ENCODE measurements at places on chromosomes 12 and 14.

DNA sequence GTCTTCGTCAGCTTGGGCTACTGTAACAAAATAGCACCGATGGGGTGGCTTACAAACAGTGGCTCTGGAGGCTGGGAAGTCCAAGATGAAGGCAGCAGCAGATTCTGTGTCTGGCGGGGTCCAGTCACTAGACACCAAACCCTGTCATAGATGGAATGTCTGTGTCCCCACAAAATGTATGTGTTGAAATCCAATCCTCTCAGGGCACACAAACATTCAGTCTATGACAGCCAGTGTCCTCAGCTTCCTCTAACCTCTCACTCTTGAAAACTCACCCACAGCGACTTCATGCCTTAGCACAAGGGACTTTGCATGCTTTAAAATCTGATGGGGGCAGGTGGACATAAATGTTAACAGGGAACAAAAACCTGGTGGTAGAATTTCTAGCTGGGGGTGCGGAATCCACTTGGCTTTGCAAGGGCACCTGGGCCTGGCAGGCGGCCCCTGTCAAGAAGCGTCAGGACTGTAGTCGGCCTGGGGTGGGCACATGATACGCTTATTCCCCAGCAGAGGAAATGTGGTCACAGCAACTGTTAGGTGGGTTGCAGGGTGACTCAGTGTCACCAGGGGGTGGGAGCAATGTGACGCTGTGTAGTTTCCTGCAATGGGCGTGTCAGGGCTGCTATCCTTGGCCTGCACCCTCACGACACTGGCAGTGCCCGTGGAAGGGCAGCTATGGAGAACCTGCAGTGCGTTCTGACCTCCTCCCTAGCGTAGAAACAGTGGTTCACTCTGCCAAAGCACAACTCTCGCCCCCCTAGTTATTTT is 17.7 kb downstream of the RIN3 start:
- no peak for DNase-seq

- DNase-seq = no peak
Measured at GRCh38 chr12:9868311-9868801, 798 bp downstream of the CLEC2B start.

DNA sequence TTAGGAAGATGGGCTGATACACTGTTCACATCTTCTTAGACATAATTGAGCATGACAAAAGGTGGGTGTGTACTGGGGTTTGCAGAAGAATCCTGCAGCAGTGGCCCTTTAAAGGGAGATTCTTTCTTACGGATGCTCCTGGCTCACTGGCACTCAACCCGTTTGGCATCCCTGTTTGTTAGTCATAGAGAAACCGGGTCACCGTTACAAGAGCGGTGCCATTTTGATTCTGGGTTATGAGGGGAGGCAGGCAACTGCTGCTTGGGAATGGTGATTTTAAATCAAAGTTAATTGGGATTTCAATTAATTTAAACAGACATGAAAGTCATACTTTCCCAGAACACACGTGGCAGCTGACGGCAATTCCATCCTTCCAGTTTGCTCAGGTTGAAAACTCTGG is 245.8 kb downstream of the AACS start:
- DNase-seq = no peak

- no peak for DNase-seq
Measured at GRCh38 chr12:5307065-5307464, 124.8 kb upstream of the NTF3 start.

DNA sequence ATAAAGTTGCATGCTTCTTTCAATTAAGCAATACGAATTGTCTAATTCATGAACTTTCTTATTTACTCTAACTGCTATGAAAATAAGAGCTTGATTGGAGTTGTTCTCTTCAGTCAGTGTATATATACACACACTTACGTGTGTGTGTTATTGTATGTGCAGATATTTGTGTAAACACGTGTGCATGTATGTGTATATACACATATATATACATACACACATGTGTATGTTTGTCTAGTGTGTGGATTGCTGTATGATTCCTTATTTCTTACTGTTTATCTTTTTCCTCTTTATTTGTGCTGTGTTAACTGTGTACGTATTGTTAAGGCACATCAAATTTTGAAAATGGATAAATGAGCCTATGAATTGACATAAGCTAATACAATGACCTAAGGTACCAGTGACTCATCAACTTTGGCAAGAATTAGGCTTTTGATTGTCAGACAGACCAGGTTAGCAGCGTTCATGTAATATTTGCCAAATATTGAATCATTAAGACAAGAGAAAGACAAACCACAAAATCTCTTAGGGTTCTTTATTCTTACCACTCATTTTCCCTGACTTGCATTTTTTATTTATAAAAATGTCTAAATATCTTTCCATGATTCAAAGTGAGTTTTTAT is 423.9 kb downstream of the SOX5 start:
- DNase-seq = no peak

DNA sequence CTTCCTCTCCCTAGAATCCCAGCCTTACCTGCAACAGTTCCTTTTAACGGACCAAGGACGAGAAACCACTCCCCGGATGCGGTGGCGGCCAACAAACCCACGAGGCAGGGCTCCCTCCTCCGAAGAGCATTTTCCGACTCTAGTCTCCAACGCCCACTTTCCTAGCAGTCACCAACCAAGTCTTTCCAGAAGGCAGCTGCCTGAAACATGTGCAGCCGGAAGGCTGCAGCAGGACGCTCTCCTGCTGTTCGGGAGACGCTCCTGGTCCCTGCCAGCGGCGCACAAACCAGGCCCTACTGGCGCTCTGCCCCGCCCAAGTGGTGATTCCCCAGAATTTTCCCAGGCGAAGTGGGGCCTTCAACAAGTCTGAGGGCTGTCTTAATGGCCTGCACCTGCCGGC is 21.1 kb upstream of the ADAM20 start:
- DNase-seq = peak; percentile 36

DNA sequence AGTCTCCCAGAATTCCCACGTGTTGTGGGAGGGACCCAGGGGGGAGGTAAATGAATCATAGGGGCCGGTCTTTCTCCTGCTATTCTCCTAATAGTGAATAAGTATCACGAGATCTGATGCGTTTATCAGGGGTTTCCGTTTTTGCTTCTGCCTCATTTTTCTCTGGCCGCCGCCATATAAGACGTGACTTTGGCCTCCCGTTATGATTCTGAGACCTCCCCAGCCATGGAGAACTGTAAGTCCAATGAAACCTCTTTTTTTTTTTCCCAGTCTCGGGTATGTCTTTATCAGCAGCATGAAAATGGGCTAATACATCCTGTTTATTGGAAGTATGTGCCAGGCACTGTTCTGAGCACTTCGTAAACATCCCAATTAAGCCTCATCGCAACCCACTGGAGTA is 788 bp downstream of the KRT72 start:
- no peak for DNase-seq

DNA sequence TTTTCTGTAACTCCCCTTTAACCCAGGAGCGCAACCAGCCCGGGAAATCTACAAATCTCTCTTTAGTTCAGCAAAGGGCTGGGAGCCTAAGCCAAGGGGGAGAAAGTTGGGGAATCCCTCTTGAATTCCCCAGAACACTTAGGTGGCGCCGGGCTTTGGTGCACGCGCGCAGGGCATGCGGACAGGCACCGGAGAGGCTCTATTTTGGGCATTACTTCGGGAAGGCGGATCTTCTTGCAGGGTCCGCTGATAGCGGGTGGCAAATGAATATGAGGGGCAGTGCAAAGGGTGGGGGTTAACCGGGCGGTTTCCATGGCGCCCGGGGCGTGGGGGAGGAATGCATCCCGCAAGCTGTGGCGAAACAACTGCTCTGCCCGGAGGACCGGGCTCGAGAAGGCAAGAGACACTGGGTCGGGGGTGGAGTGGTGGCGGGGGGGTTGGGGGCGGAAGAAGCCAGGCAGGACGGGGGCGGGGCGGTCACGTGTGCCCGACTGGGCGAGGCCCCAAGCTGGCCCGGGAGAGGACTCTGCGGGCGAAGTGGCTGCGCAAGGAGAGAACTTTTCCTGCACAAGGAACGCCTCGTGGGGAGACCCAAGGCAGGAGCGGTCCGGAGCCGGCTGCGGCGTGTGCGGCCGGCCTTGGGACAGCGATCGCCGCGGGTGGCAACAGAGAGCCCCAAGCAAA is at the start of gene FLVCR2:
FLVCR2 (plus strand) TSS at position 519 of the 684 bp plus-strand sequence. CDS start 353 bp downstream, outside the sequence.
- peak; percentile 83 for DNase-seq

DNA sequence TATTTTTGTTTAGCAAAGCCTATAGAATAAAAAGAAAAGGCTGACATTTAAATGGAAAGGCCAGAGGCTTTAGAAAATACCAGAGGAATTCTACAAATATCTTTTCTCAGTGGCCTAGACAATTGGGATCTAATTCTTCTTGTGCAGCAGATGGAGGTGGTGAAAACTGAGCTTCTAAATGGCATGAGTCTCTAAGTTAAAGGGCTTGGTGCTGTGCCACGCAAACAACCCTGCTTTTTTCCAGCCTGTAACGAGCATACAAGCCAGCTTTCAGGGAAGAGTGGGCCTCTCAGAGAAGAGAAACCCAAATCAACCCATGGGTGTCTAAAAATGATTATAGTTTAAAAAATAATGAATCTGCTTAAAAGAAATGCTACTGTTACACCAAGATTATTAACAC is 237.9 kb upstream of the NAV3 start:
- DNase-seq = no peak

- DNase-seq = no peak
Measured at GRCh38 chr12:56877195-56878009, 56.8 kb downstream of the SDR9C7 start.

DNA sequence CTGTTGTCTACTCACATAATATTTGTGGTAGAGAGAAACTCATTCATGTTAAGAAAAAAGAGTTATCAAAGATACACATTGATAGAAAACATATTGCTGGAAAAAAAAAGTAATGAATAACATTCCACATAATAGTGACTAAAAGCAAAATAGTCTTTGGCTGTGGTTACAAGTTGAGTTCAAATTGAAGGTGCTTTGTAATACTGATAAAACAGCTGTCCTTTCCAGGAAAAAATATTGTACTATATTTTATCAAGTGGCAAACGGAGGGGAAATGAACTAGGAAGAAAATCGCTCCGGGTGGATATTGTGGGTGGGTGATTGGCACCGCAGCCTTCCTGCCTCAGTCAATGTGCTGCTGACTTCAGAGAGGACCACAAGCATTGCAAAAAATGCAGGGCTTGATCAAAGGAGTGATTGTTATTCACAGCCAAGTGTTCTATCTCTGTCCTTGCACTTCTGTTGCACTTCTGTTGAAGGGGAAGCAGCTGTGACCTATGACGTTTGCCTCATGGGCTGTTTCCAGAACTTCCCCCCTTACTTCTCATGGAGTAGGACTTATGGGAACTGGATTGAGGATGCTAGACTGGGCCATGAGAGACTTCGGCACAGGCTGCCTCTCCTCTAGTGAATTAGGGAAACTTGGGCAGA is 114.4 kb downstream of the VRK1 start:
- no peak for DNase-seq

DNA sequence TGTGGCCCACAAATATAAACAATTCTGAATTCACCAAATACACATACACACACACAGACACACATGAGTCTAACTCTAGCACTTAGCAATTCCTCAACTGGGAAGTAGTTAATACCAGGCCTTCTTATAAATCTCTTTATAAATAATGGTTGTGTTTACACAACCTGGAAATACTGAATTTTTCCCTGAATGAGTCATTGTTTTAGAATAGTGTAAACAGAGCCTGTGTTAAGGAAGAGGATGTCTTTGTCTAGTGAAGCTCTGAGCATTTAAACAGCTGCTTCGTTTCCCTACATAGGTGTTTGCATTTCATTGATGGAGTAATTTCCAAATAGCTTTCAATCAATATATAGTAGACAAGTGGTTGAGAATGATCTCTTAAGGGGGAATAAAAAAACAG is 218.8 kb downstream of the BTG1 start:
- DNase-seq = no peak

DNA sequence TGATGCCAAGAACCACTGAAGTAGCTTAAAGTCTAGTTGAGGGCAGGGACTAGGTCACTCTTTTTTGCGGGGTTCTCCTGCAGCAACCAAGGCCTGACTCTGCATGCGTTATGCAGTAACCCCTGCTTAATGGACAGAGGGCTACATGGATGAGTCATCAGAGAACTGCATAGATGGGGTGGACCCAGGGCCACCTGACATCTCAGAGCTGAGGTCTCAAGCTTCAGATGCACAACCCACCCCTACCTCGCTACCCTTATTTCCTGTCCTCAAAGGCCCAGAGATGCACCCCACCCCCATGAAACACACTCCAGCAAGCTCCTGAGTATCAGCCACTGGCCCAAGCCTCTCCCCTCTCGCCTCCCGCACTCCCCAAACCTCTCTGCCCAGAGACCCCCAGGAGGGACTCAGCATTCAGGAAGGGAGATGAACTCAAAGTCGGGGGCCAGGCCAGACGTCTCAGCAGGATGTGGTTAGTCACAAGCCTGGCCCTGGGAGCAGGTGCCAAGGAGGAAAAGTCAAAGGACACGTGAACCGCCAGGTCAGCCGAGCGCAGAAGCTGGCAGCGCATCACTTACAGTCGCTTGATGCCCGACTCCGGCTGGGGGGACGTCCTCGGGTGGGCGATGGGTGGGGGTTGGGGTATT is 25.8 kb downstream of the SNRNP35 start:
- DNase-seq = no peak

- no peak for DNase-seq
Measured at GRCh38 chr12:7221486-7221885, 32.0 kb downstream of the PEX5 start.

GRCh38 chr14:100857923-100858837 is 32.3 kb downstream of the MEG3 start:
- DNase-seq = peak; percentile 41

DNA sequence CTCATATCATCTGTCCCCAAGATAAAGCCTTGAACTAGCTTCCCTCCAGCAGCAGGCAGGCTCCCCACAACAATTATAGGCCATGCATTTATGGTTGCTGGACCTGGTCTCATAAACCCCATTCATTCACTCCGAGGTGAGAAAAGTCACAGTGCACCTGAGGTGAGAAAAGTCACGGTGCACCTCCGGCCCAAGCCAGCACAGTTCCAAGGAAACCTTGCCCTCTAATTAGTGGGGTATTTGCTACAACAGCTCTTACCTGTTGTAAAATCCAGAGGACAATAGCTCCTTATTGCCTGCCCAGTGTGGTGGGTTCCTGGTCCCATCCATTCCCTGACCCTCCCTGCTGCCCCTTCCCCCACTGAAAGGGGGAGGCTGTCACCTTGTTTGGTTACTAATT is 65.6 kb downstream of the FBXL14 start:
- DNase-seq = no peak

DNA sequence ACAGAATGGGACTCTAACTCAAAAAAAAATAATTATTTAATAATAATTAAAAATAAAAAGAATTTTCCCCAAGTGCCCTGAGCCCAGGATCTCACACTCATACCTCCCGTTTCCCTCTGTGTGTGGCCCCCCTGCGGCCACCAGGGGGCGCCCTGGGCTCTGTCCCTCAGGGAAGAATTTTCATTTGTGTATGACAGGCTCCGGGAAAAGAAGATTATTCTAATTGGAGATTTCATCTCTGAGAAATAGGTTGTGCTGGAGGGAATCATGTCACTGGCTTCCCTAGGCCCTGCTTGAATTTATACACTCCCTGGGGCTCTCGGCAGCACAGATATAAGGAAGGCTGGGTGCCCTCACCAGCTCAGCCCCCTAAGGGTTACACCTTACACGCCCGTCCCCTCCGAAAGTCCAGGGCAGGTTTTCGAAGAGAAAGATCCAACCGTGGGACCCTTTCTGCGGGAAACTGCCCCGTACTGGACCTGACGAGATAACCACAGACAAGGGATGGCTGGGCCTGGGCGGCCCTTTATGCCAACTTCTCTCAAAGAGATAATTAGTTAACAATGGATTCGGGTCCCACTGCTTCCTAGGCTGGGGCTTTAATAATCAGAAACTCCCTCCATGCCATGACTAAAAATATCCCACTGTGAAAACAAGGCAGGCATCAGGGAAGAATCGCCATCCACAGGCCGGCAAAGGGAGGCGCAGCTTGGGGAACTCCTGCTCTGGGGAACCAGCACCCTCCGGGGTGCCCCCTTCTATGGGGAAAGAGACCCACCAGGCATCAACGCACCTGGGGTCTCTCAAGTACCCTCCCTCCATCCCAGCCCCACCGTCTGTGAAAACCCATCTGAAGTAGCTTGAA is 80.7 kb downstream of the KDM2B start:
- DNase-seq = peak; percentile 85

All from ovary (tissue), 10 donors.